ENCODE measurements at places on chromosomes 5 and 9.

GRCh38 chr5:58855851-58856739, 273.2 kb downstream of the RAB3C start:
- DNase-seq = no peak

- DNase-seq = no peak
Observed at GRCh38 chr5:32100230-32100629, 73.9 kb downstream of the GOLPH3 start.

GRCh38 chr5:43601454-43602260, 1.3 kb upstream of the NNT start:
- DNase-seq = peak; percentile 35

- peak; percentile 89 for DNase-seq
Observed at GRCh38 chr5:179679014-179679674, 1.7 kb downstream of the CBY3 start.

- DNase-seq = no peak
Observed at GRCh38 chr5:93995126-93995621, 253.8 kb upstream of the POU5F2 start.

- no peak for DNase-seq
Observed at GRCh38 chr5:98482321-98483300, 290.9 kb upstream of the RGMB start.

DNA sequence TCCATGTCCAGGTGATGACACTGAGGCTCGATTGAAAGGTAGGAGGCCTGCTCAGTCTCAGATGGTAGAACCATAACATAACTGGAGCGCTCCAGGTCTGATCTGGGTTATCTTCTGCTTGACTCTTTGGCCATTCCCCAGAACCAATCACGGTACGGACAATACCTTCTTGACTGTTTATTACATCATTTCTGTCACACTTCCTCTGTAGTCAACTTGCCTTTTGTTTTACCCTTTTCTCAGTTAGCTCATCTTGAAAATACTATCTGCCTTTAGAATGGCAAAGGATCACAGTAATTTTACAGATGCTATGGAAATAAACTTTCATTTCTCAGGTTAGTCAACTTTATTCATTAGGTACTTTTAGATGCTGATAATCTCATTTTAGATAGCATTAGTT, 22.4 kb downstream of the GLRA1 start:
- DNase-seq = no peak

DNA sequence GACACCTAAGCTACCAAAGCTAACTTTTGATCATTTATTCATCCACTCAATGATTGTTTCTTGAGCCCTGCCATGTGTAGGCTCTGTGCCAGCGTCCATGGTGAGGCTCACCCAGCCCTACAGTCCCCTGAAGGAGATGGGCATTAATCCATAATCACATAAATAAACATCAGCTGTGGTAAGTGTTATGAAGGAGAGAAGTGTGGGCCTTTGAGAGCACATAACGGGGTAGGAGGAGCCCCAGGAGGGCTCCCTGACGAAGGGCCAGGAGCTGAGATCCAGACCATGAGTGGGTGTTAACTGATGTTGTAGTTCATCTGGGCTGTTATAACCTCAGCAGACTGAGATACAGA, 53.9 kb upstream of the AFAP1L1 start:
- DNase-seq = no peak

DNA sequence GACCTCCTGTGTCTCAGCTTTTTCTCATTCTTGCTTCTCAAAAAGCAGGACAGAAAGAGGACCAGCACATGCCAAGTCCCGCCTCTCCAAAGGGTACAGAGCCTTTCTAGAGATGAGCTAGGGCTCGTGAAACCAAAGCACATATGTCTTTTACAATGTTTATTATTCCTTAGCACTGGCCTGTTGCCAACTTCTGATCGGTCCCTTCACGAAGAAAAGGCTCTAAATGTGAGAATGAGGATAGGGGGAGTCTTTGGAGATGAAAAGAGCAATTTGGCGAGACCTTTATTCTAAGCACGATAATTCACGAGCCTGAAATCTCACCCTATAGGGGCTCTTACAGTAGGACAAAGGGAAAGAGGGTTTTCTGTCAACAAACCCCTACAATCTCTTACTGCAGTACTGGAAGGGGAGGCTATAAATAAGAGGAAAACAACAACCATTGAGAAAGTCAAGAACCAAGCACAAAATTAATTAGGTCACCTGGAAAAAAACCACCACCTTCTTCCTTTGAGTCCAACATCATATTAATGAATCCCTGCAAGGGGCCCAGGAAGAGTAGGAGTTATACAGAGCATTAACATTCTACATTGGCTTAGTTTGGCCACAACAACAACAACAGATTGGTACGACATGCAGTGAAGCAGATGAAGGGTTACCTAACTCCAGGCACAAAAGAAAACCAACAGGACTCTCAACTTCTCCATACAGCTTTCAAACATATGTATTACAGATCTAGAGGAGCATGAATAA, 309.5 kb downstream of the PDE4D start:
- no peak for DNase-seq

DNA sequence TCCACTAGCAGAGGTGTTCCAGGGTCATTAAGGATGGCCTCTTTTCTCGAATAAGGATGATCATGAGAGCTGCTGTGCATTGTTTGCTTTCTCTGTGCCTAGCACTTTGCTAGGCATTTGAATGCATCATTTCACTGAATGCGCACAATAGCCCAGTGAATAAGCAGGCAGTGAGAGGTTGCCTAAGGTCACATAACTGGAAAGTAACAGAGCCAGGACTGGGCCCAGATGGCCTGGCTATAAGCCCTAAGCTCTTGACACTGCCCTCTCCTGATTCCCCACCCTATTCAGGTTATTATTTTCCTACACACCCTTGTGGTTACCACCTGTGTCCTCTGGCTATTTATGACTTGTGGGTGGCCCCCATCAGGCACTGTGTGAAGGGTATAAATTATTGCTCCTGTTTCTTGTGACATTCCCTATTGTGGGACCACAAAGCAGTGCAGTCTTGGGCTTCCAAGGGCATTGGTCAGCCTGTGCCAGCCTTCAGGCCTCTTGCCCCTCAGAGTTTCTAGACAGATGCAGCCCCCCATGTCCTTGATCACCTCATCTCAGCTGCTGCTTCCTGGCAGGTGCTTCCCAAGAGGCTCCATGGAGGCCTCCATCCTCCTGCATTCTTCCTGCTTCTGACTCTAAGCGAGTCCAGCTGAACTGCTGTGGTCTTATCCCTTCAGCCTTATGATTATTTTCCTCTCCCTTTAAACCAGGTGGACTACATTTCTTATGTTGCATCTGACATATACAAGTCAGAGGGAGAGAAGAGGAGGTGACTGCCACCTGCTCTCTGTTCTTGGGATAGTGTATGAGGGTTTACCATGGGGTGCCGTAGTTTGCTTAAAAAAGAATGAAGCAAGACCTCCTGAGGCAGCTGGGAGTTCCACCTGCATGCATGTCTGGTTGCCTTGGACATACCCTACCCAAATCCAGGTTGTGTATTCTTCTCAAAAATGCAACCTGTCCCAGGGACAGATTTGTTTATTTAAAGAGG, 47.6 kb downstream of the ANGPTL2 start:
- no peak for DNase-seq

DNA sequence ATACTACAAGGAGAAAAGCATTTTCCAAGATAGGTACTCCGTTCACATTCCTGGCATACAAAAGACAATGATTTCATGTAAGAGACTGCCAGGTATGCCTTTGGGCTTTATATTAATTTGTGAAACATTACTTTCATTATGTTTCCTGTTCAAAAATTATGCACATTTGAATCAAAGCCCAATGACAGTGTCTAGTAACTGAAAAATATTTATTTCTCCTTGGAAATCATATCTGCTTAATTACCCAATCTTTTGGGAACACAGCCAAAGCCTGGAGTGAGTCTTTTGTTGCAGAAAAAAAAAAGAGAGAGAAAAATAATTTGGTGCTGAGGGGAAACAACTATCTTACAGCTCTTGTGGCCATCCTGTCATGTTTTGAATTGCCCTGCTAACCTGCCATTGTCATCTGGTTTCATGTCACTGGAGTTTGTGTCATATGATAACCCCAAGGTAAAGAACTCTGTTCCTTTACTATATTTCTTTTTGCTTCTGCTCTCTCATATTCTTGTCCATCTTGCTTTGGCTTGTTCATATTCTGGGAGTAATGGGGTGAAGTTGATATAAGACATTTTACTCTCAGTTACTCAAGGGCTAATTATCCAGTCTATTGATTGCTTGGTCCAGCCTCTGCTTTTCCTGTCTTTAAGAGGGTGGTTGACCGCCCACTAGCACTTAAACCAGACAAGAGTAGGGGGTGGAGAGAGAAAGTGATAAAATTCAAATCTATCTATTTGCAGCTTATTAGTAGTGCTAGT, 238.3 kb upstream of the NUDT12 start:
- no peak for DNase-seq

DNA sequence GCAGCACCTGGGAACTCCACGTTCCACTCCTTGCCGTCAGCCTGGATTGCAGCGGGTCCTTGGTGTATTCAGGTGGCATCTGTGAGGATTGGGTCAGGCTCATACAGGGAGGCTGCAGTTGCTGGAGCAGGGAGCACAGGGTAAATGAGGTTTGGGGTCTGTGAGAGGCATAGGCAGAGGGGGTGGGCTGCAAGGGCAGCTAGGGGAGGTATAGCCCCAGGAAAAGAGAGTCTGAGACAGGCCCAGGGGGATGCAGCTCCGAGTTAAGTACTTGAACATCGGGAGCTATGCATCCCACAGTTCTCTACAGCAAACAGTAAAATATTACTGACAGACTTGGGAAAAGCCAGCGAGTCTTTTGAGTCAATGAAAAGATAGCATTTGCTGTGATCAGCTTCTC, 101.6 kb downstream of the TRIO start:
- no peak for DNase-seq

DNA sequence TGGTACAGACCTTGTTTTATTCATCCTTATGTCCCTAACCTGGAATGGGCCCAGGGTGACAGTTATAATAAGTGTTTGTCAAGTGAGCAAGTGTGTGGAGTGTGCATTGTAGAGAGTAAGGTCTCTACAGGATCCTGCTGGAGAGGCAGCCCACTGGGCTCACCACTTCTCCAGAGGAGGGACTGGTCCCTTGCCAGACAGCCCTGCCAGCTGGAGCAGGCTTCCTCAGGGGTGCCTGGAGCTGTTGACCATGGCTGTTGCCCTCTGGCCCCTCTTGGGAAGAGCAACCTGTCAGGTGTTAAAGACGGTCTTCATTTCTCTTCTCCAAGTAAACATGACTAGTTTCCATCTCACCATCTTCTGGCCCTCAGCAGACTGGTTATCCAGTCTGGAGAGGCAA, 20.0 kb downstream of the IRF1 start:
- no peak for DNase-seq

DNA sequence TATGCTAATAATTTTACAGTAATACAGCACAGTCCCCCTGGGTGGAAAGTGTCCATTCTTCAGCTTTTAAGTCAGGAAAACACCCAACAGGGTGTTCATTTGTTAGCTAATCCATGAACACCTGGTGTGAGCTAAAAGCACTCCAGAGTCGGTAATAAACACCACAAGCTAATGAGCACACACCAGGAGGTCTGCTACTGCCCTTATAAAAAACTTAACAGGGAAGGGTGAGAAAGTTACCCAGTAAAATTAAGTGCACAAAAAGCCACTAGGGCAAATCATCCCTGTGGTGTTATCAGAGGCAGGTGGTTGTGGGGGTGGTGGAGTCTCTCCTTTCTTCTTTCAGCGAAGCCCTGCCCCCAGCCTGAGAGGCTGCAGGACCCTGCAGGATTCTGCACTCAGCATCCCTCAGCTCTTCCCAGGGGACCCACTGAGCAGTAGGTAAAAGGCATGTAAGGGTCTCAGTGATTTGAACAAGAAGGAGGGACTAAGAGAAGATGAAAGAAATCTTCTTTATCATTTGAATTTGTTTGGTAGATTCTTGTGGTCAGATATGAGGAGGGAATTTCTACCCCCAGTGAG, 14.4 kb downstream of the GDNF start:
- DNase-seq = no peak

GRCh38 chr5:88878976-88879375, 4.0 kb downstream of the MEF2C start:
- DNase-seq = peak; percentile 8

DNA sequence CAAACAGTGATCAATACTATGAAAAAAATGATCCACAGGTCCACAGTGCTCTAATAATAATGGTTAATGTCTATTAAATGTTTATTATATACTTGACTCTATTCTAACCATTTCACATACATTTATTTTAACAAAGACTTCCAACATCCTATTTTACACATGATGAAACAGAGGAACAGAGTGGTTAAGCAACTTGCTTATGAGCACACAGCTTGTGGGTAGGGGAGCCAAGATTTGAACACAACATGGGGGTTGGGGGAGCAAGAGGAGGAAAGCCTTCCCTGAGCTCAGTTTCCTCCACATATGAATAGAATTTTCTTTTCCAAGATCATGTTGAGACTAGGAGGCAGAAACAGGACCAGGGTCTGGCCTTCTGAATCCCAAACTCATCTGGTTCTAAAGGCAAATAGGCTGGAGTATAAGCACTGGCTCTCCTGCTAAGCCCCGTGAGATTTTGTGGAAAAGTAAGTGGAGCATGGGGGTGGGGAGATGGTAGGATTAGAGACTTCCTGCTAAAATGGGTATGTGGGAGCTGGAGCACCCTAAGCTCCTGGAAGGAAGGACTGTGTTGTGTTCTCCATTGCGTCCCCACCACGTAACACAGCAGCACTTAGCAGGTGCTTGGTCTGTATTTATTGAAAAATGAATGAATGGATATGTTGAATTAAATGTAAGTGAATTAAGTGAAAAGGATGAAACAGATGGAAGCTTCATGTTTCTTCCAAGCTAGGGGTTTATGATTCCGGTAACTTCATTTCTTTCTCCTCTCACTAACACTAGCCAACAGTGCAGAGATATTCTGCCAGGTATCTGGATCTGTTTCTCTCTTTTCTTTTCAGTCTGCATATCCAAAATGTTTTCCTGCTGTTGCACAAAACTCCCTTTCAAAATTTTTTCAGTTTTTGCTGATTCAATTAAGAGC, 26.9 kb upstream of the GALNT10 start:
- no peak for DNase-seq

- no peak for DNase-seq
Observed at GRCh38 chr5:3197304-3198073, 398.1 kb upstream of the IRX1 start.

DNA sequence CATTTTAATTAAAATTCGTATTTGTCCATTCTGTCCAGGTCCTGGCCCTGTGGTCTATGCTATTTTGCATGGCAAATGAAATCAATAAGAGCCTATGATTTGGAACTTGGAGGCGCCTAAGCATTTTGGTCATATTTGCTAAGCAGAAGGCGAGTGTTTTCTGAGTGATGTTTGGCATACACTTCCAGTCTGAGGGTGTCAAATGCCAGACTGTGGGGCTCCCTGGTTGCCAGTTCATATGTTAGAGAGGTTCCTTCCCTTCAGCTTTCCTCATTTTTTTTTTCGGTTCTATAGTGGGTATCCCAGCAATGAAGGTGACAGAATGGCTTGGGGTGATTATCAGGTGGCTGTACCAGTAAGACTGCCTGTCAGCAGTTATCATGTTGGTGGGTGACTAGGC, 1007.8 kb upstream of the WWC1 start:
- DNase-seq = no peak
